CD4-positive, alpha-beta T cell treated with Interleukin-12 subunit alpha and Interleukin-12 subunit beta, for 1 hour (primary cell): ENCODE measurements at places on chromosomes 2 and 18.

DNA sequence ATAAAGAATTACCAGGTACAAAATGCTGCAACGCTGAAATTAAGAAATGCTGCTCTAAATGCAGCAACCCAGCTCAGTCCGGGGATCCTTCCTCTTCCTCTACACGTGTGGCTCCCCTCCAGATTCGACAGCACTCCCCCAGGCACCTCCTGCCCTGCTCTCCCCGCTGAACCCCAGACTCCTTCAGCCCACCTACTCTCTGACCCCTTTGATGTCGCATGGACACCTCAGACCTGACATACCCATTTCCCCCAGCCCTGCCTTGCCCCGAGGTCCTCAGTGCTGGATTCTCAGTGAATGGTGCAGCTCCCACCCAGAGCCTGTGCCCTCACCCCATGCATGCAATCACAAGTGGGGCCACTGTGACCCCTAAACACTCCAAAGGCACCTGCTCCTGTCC, 4.6 kb upstream of the ADRA2B start:
- DNase-seq, result no peak

DNA sequence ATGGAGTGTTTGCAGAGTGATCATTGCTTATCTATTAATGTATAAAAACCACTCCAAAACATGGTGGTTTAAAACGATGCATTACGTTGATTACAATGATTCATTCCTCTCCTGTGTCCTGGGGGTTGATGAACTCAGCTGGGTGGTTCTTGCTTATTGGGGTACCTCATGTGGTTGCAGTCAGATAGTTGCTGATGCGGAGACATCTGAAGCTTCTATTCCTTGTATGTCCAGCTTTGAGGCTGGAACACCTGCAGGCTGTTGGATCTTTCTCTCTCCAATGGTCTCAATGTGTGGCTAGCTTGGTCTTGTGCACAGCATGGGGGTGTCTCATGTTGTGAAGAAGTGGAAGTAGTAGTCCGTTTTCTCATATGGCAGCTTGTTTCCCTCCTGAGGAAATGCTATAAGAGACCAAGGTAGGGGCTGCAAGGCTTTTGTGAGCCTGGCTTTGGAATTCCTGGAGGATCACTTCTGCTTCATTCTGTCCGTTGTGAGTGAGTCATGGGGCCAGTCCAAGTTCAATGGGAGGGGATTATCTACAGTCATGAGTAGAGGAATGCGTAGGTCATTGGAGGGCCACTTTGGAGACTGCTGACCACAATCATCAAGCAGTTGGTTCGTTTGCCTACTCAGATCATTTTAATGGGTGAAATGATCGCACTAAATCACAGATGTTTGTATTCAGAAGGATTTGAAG, 601.0 kb downstream of the SLC4A3 start:
- DNase-seq, result no peak

DNA sequence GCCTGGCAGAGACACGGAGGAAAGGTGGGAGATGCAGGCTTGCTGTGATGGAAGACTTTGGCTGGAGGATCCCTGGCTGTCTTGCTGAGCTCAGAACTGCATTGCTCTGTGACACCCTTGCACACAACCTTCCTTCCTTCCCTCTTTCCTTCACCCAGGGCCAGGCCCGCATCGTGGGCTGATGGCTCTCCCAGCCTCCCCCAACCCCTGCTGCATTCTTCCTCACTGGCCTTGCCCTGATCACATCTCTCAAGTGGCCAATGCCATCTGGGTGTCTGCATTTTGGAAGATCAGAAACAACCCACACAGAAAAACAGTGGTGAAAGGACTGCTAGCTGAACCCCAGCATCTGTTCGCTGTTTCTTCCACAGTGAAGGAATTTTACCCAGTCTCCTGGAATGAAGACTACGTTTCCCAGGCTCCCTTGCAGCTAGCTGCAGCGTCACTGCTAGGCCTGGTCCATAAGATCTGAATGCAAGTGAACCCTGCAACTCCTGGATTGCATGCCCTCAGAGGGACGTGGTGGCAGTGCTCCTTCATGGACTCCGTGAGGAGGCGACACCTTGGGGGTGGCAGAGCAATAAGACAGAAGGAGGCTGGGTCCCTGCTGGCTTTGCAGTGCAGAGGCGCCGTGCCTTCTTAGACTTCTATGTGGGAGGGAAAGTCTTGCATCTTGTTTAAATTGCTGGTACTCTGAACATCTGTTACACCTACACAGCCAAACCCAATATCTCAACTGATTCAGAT, 78.9 kb upstream of the YWHAQ start:
- DNase-seq, result no peak

DNA sequence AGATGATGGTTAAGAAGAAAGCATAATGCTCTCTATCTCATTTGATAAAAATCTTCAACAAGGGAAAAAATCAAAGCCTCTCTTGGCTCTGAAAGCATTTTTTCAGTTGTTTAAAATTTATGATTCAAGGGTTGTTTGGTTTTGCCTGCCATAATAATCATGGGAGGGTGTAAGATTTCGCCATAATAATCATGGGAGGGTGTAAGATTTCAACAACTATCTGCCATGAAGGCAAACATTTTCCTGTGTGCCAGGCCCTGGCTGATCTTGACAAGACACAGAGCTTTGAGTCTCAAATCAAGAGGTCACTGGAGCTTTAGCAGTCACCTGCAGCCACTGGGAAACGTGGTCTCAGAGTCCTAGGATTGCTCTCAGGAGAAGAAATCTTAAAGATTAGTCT, 175.1 kb upstream of the PIEZO2 start:
- no peak for DNase-seq

DNA sequence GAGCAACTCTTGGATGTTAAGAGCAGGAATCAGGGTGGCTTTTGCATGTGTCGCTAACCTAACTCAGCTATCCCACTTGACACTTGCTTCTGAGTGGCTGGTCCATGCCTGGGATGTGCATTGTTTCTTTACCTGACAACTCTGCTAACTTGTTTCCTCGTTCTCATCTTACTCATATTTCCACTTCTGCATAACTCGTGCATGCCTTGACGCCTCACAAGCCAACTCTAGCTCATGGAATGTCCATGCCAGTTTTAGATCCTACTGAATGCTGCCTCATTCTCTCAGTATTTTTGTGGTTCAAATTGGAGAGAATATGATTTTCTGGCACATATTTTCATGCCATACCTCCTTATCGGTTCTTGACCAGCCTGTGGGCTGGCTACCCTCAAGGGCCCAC, 52.5 kb downstream of the CDCA7 start:
- no peak for DNase-seq

DNA sequence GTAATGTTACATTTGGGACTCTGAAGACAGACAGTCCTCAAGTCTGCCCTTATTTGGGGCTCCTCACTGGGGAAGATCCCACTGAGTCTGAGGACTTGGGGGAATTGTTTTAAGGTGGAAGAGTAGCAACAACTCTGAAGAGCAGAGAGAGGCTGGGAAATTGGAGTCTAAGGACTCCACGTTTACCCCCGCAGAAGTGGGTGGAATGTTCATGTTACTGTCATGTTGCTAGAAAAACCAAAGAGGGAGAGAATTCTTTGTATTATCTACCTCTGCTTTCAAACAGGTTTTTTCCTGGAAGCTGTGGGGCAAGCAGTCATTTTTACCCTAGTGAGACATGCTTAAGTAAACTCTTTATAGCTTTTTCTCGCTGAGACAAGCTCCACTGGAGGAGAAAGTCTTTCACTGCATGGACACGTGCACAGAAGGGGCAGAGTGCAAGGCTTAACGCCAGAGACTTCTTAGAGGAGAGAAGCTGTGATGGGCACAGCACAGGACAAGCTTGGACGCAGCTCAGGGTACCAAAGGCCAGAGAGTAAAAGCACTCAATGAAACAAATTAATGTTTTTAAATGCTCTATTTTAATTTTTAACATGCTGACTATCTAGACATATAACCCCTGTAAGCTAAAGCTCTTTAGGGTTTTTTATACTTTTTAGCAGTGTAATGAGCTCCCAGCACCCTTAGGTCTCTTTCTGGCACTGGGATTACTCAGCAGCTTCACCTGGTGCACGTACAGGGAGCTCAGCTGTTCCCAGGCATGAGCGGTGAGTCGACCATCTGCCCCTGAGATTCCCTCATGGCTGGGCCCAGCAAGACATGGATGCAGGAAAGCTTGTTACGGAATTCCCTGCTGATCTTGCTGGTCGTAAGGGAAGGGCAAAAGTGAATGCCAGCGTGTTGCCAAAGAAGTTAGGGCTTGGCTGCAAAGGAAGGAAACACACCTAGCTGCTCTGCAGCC, 54.5 kb upstream of the BIN1 start:
- DNase-seq, result no peak

- no peak for DNase-seq
Observed at GRCh38 chr18:35410561-35410960, 33.4 kb upstream of the ZNF396 start.

DNA sequence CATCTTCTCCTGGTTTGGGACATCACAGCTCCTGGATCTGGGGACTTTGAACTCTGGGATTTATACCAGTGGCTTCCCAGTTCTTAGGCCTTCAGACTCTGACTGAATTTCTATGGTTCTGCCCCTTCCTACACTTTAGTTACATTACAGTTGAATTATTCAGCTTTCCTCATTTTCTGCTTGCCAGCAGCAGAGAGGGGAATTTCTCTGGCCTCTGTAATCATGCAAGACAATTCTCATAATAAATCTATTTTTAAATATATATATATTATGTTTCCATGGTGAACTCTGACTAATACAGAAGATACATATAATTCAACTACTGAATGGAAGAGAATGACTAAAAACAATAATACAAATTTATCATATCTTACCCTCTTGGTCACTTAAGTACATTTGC, 1478.6 kb upstream of the ACVR2A start:
- DNase-seq, result no peak

DNA sequence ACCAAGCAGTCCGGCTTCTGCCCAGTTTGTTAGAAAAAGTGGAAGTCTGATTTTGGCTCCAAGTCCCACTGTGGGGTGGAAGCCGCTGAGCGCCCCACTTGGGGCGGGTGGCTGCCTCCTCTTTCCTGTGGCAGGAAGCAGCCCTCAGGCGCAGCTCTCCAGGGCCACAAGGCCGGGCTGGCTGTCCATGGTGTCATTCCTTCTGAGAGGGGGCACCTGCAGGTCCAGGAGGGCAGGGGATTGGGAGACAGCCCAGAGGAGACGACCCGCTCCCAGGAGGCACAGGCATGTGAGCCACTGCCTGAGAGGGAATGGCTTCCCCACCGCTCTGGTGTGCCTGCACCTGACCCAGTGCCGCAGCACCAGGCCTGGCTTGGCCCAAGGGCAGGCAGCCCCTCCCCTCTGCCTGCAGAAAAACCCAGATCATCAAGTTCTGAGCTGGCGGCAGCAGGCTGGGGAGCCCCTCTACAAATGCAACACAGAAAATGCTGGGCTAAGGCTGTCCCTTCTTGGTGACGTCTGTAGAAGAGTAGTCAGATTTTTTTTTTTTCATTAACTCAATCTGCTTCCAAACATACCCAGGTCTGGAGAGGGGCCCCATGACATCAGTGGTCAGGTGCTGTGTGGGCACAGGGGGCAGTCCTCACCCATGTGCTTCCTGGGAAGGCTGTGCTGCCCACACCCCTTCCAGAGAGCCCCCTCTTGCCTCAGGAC, 38.4 kb downstream of the HS6ST1 start:
- no peak for DNase-seq

- no peak for DNase-seq
Observed at GRCh38 chr2:100137866-100138570, 4.4 kb downstream of the AFF3 start.
